ENCODE measurements at places on chromosomes 1 and 21.

GRCh38 chr1:30476476-30476875 is 246.9 kb downstream of the MATN1 start:
- DNase-seq, result no peak

DNA sequence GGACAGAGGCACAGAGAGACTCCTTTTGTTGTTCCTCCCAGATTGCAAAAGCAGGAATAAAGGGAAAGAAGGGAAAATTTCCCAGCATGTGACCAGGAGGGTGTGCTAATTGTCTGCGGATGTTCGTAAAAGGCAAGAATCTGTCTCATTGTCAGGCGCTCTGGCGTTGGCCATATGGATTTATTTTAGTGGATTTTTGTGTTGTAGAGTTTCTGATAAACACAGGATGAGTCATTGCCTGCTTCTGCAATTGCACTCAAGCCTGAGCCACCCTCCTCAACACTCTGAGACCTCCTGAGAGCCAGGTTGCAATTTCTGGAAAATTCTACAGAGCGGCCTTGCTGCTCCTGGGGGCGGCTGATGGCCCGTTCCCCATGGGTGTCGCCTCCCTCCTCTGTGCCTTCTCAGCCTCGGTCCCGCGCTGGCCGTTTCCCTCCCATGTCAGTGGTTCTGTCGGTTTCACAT is 227.7 kb downstream of the KAZN start:
- no peak for DNase-seq

GRCh38 chr1:59204001-59204400 is 92.9 kb upstream of the FGGY start:
- DNase-seq, result peak; percentile 51

DNA sequence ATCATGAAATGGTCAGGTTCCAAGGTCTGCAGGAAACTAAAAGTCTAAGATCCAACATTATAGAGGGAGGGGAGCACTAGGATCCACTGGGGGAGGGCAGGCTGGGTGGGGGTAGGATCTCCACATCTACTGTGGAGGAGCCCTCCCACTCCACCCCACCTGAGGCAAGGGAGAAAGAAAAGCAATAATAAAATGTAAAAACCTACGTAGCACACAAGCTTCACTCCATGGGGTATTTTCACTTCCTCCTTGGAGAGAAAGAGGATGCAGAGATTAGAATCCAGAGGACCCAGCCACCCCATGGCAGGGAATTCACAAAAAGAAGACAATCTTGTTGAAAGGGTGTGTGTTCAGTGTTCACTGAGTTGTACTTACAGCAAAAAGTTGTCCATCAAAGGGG is 14.4 kb downstream of the SPOCD1 start:
- DNase-seq, result peak; percentile 8

- no peak for DNase-seq
These were observed 274.2 kb upstream of the C1orf105 start for GRCh38 chr1:172146141-172146850.

GRCh38 chr1:178263341-178263740 is 169.4 kb downstream of the RASAL2 start:
- DNase-seq, result no peak

GRCh38 chr1:107244709-107245500 is 104.1 kb downstream of the NTNG1 start:
- DNase-seq, result no peak

GRCh38 chr1:93567255-93567918 is 114.2 kb downstream of the BCAR3 start:
- peak; percentile 69 for DNase-seq

DNA sequence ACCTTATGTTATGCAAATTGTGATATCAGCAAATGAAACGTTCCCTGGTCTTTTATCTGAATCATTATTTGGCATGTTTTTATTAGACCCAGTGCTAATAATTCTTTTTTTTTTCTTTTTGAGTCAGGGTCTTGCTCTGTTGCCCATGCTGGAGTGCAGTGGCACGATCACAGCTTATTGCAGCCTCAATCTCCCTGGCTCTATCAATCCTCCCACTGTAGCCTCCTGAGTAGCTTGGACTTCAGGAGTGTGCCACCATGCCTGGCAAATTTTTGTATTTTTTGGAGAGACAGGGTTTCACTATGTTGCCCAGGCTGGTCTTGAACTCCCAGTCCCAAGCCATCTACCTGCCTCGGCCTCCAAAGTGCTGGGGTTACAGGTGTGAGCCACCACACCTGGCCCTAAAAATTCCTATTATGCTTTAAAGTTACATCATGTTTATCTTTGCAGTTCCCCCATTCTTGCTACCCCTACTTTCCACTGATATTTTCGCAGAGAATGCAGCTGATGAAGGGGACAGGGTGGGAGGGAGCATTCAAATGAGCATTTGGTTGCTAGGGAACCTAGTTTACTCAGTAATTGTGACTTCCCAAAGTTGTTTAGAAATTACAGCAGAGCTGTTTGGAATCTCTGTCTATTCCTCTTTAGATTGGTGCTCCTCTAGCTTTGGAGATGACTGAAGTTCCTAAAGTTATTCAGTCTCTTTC is 18.4 kb downstream of the C1orf21 start:
- DNase-seq, result no peak

- DNase-seq, result no peak
These were observed 53.5 kb downstream of the MRPL37 start for GRCh38 chr1:54253480-54253879.

- no peak for DNase-seq
These were observed 33.4 kb downstream of the SH3BP5L start for GRCh38 chr1:248792342-248792741.

- no peak for DNase-seq
These were observed 4.2 kb downstream of the SPATA46 start for GRCh38 chr1:162372159-162373071.

- no peak for DNase-seq
These were observed 20.2 kb downstream of the NUAK2 start for GRCh38 chr1:205301205-205301821.

- DNase-seq, result no peak
These were observed 78.0 kb downstream of the ATP6V1G3 start for GRCh38 chr1:198462365-198463019.

DNA sequence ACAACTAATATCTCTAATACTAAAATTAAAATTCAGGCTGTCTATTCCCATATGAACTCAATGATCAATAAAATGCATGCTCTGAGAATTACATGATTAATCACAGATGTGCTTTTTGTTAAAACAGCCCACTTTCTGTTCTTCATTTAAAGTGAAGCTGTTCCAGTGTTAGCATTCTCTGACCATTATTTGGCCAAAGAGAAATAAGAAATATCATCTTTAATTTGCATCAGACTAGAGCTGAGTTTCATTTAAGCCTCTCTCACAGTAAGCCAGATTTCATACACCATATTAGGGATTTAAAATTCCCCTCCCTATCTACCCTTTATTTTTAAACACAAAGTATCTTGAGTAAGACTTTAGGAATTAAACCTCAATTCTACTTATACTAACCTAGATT is 261.6 kb downstream of the TPR start:
- no peak for DNase-seq

GRCh38 chr1:174569240-174569639 is 121.5 kb downstream of the GPR52 start:
- no peak for DNase-seq

DNA sequence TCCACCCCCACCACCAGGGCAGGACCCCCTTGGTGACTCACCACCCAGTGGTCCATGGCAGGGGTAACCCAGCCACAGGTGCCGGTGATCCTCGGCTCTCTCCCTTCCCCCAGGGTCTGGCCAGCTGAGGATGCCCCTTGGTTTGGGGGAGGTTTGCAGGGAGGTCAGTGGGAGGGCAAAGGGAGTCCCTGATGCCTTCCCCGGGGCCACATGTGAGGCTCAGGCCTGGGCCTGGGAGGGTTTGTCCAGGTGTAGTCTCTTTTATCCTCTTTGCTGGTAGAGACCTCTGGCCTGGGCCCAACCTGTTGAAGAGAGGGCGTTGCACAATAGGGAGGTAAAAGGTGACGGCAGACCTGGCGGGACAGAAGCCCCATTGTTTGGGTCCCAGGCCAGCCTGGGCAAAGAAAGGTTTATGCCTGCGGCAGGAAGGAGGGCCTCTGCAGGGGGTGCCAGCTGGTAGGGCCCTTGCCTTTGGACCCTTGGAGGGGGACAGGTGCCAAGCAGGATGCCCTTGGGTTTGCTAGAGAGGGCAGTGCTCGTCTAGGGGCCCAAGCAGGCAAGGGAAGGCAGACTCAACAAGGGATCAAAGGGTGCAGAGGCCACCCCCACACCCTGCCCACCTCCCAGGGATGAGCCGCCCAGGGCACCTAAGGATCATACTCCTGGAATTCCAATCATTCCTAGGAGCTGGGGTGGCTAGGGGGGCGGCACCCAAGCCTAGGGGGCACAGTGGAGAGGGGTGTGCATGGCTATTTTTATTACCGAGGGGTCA is 760 bp upstream of the TINAGL1 start:
- DNase-seq, result peak; percentile 56

DNA sequence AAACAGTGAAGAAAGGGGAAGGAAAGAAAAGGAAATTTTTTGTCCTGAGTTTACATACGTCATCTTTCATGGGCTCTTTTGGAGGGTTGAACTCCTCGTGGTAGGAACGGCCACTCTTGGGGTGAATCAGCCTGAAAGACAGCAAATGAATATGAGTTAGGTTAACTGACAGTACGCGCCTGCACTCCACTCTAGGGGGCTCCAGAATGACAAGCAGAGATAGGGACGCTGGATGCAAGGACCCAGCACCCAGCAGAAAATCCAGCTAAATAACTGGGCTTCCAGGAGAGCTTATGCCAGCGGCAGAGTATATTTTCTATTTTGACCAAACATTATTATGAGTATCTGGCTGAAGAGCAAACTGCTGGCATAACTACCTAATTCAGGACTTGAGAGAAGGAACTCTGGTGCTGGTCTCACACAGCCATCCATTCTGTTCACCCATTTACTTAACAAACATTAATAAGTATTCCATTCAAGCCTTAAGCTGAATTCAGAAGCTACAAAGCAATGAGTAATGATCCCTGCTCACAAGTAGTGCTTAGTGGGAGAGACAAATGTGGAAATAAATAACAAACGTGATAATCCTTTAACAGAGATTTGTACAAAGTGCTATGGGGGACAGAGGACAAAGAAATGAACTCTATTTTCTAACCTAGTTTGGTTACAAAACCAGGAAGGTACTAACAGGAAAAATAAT is 22.1 kb downstream of the AK2 start:
- no peak for DNase-seq

DNA sequence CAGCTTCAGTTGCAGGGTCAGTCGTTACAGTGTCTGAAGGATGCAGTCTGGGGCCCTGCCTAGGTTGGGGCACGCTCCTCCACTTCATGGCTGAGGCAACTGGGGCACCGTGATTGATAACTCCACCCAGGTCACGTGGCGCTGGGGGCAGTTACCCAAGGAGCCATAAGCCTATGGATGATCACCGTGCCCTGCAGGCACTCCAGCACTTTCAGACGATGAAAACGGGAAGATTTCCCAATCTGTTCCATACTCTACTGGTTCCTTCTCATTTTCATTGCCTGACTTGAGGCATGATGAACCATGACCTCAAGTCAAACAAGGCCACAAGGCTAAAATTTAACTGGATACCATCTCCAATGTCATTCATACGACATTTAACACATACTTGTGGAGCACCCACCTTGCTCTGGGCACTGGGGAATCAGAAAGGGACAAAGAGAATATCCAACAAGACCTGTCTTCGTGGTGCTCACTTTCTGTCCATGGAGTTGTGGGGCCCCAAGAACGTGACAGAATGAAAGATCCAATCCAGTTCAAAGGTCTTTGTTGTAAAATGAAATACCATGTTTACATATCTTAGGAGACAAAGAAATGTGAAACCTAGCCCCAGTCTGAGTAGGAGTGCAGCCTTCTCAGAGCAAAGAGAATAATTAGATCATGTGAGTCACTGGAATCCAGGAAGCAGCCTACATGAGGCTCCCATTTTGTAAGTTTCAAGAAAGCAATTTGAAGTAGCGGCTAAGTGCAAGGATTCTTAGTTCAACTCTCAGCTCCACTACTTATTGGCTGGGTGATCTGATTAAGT is 39.4 kb upstream of the SPOCD1 start:
- no peak for DNase-seq

DNA sequence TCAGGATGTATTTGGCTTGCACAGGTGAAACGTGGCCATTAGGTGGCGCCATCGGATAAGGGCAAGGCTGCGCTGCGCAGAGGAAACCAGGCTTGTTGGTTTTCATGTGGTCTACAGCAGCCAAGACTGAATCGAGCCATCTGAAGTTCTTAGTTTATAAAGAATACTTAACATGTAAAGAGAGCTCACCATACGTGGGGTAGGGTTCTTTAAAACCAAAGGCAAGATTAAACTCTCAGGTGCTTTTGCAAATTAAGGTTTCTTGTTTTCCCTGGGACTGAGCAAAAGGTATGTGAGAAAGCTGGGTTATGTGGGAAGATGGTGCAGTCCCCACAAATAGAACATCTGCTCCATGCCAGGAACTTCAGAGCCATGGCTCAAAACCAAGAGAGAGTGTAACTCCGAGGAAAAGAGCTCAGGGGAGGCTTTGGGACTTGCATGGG is 9.3 kb downstream of the MASP2 start:
- DNase-seq, result peak; percentile 92

GRCh38 chr1:107365527-107366240 is 224.8 kb downstream of the NTNG1 start:
- no peak for DNase-seq

DNA sequence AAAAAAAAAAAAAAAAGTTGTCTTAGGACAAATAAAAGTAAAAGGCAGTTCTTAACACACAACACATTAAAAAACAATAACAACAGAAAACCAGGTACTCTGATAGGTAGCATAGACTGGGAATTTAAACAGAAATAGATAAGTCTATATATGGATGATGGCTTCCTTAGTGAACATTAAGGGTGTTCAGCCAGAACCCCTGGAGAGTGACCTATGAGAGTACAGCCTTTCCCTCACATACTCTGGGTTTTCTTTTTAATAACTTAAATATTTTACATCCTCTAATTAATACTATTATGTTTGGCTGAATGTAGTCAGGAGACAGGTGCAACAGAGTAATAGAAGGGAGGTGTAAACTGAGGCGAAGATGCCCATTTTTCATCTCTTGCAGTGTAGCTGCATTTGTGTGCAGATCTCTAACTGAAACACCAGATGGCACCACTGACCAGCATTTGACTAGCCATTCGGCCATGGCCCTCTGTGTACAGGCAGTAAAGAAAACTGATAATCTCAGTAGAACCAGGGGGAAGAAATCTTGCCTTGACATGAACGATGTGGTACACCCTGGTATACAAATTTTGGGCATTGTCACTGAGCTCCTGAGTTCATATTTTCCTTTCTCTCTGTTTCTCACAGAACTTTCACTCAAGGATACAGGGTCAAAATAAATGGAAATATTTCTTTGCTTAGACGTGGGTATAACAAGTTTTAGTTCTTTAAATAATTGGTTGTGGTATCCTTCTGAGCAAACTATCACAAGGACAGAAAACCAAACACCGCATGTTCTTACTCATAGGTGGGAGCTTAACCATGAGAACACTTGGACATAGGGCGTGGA is 7.6 kb downstream of the TTF2 start:
- peak; percentile 70 for DNase-seq

- no peak for DNase-seq
These were observed 61.2 kb downstream of the TOR1AIP2 start for GRCh38 chr1:179816196-179816960.

DNA sequence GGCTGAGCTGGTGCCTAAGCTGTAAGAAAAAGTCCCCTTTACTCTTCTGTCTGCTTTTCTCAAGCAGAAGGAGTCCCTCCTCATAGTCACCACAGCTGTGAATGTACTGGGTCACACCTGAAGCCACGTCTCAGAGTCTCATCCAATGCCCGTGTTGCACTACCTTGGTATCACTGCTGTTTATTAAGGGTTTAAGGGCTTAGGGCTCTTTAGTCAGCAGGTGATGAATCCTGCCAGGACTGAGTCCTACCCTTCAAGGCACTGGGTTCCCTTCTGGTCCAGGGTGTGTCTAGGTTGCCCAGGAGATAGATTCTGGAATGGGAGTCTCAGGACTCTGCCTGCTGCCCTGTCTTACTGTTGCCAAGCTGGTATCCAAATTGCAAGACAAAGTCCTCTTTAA is 33.4 kb upstream of the ROR1 start:
- DNase-seq, result no peak

Measured in ureter (tissue), 1 donor.